Activated CD4-positive, alpha-beta T cell treated with anti-CD3 and anti-CD28 coated beads for 24 hours (primary cell): ENCODE measurements at places on chromosomes 1 and 21.

GRCh38 chr1:229142471-229142870 is 128.4 kb upstream of the RAB4A start:
- DNase-seq, result no peak

- no peak for DNase-seq
Measured at GRCh38 chr1:18727956-18728355, 97.3 kb downstream of the PAX7 start.

DNA sequence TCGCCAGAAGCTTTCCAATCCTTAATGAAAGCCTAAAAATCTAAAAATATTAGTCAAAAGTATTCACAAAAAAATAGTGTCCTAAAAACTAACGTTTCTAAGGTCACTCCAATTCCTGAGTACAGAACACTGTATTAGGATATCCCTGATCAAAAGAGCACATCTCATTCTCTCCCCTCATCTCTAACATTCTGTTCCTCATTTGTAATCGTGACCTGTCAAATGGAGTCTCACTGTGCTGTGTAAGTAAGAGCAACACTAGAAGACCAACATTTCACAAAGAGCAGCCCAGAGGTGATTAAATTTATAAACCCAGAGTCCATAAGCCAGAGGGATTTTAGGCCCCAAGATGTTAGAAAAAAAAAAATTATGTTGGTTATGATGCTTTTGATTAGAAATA is 26.3 kb downstream of the RGS2 start:
- no peak for DNase-seq

DNA sequence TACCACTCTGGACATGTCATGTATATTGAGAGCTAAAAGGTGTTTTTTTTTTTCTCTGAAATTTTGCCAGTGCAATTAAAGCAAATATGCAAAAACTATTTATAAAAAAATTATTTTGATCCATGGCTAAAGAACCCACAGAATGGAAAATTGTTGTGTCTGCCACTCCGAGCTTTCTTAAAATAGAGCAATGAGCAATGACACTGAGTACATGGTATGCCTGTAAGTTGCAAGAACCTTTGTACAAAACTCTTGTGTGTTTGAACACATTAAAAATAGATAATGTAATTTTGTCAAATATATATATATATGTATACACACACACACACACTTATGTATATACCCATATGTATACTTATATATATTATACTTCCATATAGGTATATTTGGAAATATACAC is 1530.9 kb upstream of the B3GALT2 start:
- no peak for DNase-seq

GRCh38 chr1:172383536-172383935 is 36.9 kb upstream of the C1orf105 start:
- DNase-seq, result no peak

- DNase-seq, result no peak
Measured at GRCh38 chr1:24768873-24769605, 23.8 kb downstream of the CLIC4 start.

- no peak for DNase-seq
Measured at GRCh38 chr1:230430499-230430898, 4.4 kb upstream of the PGBD5 start.

DNA sequence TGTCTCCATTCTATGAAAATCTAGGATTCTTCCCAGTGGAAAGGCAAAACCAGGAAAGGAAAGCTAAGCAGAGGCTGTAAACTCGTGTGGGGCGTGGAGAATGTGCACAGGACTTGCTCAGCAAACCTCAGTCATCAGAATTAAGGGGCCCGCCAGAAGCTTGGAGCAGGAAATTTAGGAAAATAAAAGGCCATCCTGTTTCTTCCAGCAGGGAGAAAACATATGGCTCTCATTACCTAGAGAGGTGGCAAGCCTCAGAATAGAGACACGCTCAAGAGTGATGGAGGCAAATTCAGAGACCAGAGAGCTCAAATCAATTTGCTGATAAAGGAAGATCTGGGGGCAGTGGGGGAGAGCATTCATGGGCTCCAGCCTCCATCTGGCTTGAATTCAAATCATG is 151.9 kb upstream of the KLHDC7A start:
- no peak for DNase-seq

GRCh38 chr1:162035241-162035640 is 11.6 kb upstream of the OLFML2B start:
- DNase-seq, result no peak

DNA sequence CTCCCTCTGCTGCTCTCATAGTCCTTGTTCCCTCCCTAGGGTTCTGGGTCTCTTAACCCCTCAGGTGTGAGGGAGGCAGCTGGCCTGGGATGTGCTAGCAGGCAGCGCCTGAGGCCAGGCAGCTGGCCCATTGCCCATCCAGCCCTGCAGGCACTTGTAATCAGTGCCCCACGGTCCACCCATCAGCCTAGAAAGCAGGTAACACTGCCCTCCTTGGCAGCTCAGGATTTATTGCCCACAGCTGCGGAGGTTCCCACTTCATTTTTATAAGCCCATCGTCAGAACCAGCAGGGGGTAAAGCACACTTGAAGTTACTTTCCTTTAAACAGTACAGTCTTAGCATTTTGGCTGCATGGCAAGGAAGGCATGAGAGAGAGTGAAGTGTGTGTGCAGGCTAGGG is 70.6 kb downstream of the TMEM53 start:
- DNase-seq, result no peak

GRCh38 chr1:6953907-6954364 is 168.7 kb downstream of the CAMTA1 start:
- no peak for DNase-seq

- no peak for DNase-seq
Measured at GRCh38 chr1:182292193-182292741, 99.3 kb downstream of the GLUL start.

DNA sequence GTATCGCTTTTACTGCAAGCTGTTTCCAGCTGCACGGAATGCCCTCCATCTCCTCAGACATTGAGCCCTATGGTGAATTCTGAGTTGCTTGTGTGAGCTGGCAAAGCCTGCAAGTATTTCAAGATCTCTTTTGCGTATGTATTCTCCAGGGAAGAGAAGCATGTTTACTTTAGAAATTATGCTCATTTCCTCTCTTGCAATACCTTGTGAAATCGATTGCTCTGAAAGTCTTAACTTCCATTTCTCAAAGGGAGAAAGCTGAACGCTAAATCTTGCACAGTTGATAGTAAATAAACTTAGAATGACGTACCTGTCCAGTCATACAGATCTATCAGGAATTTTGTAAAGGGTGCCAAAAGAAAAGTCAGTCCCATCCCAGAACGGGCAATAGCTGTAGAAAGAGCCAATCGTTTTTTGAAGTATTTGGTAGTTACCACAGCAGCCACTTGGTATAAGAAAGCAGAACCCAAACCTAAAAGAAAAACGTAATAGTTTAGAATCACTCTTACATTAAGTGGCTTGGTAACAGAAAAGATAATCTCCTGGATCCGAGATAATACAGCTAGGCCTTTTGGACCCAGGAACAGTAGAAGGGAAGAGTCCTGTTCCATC is 10.0 kb downstream of the SLC16A4 start:
- DNase-seq, result no peak

GRCh38 chr1:150567341-150567716 is 12.1 kb downstream of the MCL1 start:
- no peak for DNase-seq

DNA sequence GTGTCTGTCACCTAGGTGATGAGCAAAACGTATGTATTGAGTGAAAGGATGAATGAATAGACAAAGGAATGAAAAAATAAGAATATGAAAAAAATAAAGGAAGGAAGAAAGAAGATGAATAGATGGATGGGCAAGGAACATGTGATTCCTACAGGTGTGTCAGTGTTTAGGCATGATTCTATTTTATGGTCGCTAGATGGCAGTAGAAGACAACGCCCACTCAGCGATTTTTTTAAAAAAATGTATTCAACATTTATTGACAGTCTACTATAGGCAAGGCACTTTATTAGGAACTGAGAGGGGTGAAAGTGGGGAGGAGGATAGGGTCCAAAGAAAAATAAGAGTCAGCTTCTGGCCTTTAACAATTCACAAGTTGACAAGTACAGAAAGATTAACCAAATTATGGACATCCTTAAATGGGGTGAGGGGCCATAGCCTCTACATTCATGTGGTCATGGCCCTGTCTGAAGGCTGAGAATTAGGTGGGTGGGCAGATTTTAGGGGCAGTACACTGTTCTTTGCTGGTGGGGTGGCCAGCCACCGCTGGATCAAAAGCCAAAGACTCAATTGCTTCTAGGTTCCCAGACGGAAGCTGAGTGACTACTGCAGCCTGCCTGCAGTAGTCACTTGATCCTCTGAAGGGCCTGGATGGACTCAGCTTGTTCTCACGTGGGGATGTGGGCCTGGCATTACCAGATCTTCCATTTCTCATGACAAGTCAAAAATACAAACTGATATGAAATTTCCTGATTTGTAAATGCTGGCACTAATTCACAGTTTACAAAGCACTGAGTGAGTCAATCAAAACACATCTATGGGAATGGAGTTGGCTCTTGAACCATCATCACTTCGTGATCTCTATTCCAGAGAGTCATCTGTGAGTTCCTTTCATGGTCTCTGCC is 83.9 kb downstream of the FASLG start:
- DNase-seq, result no peak

GRCh38 chr1:52636721-52637695 is 4.0 kb downstream of the SHISAL2A start:
- no peak for DNase-seq

- DNase-seq, result no peak
Measured at GRCh38 chr1:210412240-210412639, 83.5 kb downstream of the HHAT start.

DNA sequence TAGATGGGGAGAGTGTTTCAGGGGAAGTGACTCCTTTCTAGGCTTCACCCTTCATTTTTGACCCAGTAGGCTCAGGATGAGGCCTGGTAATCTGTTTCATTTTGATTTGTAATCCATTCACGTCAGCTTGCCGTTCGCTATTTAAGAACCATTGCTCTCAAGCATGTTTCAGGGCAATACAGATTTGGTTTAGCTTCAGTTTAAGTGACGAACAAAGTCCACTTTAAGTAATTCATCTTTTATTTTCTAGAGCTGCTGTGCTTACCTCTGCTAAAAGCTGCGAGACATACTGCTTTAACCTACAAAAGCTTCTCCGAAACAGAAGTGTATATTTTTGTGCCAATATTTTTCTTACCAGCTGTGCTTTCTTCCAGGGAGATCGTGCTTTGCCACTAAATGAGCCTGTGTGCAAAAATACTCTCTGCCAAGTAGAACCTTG is 8.9 kb upstream of the FMO3 start:
- no peak for DNase-seq

DNA sequence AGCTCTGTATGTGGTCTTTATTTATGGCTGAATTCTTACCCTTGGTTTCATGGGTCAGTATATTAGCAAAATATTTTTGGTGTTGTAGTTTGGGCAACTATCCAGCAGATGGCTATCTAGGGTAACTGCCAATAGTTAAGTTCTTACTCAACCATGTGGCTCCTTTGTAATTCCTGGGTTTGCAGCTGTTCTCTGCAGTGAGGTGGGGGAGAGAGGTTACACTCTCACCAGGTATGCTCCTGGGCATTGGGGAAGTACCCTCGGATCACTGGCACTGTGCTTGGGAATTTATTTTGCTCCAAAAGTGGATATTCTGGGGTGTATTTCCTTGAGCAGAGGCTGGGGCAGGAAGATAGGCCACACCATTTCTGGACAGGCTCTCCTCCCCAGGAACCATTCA is 436.7 kb upstream of the TMPRSS15 start:
- DNase-seq, result no peak

DNA sequence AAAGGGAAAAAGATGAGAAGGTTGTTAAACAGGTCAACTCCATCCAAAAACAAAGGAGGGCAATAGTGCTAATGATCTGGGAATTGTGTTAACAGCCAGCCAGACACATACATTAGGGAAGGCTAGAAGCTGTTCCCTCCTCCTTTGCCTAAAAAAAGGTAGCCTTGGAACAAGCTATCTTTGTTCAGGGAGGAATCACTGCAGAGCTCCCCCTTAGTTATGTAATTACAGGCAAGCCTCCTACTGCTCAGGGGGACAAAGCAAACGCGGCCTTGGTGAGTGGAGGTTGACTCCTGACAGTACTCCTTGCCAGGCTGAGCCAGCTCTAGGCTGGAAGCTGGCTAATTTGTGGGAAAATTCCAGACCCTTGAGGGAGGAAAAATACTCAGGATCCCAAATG is 97.6 kb downstream of the VAV3 start:
- DNase-seq, result no peak

GRCh38 chr1:234114648-234115307 is 210.3 kb downstream of the SLC35F3 start:
- no peak for DNase-seq
